ENCODE measurements at places on chromosomes 2 and 18.

- DNase-seq = no peak
These were observed 564.7 kb upstream of the PIK3C3 start for GRCh38 chr18:41390309-41390708.

- DNase-seq = no peak
These were observed 136.4 kb downstream of the THSD7B start for GRCh38 chr2:136901732-136902131.

DNA sequence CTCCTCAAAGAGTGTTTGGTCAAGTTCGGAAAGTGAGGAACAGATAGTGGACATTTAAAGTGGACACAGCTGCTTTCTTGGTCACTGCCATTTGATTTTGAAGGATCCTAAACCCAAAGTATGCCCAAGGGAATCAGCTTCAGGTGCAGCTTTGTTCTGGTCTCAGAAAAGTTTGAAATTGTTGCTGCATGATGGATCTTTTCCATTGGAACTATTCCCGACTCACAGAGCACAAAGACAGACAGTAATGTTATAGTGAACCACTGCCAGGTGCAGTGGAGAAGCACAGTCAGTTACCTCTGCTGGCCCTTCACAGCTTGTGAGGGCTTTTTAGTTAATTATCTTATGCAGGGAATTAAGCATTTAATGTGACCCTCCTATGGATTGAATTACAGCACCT, 301.7 kb downstream of the PHLPP1 start:
- no peak for DNase-seq

GRCh38 chr18:11873670-11874340, 22.6 kb downstream of the CHMP1B start:
- no peak for DNase-seq
